ENCODE measurements at places on chromosomes 1 and 21.
A peak's percentile ranks its signal among the peaks of the same experiment; 100 is the strongest.

- DNase-seq: peak; percentile 82
These were observed 71.5 kb downstream of the RPS6KC1 start for GRCh38 chr1:213122514-213122929.

DNA sequence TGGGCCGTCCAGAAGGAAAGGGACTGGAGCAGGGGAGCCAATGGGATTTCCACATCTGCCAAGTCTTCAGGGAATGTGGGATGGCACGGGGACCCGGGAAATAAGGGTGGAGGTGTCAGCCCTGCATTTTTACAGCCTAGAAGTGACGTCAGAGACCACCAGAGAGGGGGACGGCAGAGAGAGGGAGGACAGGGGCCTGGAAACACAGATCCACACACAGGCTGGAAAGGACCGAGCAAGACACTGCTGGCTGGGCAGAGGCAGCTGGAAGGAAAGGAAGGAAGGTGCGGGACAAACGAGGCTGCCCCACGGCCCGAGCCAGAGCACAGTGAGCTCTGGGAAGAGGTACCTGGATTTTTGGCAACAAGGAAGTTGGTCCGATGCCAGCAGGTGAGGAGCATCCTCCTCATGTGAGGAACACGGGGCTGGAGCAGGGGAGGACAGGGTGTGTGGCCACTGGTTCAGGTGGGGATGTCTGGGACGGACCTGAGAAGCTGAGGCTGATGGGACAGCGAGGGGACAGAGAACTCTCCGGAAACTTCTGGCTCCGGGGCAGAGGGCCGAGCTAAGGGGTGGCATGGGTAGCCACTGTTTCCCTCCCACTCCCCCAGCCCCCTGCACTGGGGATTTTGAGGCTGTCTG is 138.3 kb downstream of the PGBD5 start:
- DNase-seq: no peak

DNA sequence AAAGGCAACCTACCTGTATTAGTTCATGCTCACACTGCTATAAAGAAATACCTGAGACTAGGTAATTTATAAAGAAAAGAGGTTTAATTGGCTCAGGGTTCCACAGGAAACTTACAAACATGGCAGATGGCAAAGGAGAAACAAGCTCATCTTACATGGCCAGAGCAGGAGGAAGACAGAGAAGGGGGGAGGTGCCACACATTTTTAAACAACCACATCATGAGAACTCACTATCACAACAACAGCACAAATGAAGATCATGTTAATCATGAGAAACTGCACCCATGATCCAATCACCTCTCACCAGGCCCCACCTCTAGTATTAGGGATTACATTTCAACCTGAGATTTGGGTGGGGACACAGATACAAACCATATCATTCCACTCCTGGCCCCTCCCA is 90.6 kb upstream of the KCTD3 start:
- DNase-seq: no peak

DNA sequence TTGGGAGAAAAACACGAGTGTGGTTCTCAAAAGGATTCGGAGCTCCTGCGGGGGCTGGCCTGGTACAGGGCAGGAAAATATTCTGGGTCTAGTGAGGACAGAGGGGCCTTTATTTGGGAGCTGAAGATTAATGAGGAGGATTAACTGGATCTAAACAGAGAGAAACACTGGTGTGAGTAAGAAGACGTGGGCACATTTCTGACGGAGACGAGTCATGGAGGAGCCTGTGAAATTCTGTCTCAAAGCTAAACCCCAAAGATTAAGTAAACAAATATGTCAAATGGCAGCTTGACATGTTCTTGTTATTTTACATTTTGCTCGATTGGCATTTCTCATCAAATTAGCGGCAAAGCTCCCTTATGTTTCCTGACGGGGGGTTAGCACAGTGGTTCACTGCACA is 12.8 kb downstream of the PROK1 start:
- DNase-seq: no peak

DNA sequence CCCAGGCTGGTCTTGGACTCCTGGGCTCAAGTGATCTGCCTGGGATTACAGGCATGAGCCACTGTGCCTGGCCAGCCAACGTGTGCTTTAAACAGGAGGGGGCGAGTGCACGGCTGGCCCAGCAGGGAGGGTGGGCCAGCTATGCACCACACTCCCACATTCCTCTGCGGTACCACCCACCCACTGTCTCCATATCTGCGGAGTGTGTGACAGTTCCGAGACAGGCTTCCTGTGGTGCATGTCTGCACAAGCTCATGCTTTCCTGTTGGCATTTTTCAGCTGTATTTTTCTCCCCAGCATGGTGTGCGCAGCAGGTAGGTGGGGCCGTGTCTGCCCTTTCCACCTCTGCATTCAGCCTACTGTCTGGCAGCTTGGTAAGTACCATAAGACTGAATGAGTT is 183.3 kb downstream of the AJAP1 start:
- no peak for DNase-seq

- no peak for DNase-seq
These were observed 31.9 kb downstream of the SERINC2 start for GRCh38 chr1:31444725-31445448.

- DNase-seq: no peak
These were observed 314 bp downstream of the DPH5 start for GRCh38 chr1:101025283-101025656.
